ENCODE measurements at places on chromosomes 16 and 17. TPM values are rescaled to one million over a fixed set of nuclear protein-coding genes. Genes with fewer than 3 reads are reported as not detected.

DNA sequence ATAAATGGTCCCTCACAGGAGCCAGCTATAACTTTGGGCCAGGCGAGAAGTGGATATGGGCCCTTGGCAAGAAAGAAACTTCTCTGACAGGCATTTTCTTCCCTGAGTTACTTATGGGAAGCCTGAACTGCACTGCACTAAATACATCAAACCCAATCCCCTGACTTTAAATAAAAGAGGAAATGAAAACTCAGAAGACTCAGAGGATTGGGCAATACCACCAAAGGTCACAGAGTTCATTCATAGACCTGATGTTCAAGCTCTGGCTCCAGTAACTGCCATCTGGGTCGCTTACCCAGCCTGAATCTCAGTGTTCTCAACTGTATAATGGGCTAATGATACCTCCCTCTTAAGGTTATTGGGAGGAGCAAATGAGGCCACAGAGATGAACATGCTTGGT is 815 bp downstream of the KRT35 start:
- no peaks in the 10 kb centered on the region for H3K4me1 ChIP-seq
- no peaks in the 10 kb centered on the region for H3K36me3 ChIP-seq
- no peak overlapping the region for H3K4me3 ChIP-seq
- H3K27me3 ChIP-seq = no peaks in the 10 kb centered on the region
- no peak overlapping the region for H3K27ac ChIP-seq
- no peak for DNase-seq

DNA sequence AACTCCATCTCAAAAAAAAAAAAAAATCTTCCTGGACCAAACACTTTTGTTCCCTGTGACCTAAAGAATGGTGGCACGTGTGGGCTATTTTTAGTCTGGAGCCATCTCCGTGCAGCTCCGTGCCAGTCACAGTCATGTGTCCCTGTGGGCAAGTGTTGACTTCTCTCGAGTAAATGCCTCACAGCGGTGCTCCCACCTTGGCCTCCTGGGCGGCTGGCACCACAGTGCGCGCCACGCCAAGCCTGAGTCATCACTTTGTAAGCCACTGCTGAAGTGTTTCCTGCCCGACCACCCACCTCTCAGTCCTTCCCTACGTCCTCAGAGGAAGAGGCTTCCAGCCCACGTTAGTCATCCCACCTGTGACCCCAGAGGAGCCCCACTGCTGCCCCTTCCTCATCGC is 10.9 kb upstream of the HEXD start:
- no peak overlapping the region for H3K27ac ChIP-seq
- no peak for DNase-seq
- H3K27me3 ChIP-seq = no peaks in the 10 kb centered on the region
- no peak overlapping the region for H3K4me3 ChIP-seq
- H3K4me1 ChIP-seq = no peaks in the 10 kb centered on the region

Gene CX3CL1
- total RNA-seq = 3.5 TPM

DNA sequence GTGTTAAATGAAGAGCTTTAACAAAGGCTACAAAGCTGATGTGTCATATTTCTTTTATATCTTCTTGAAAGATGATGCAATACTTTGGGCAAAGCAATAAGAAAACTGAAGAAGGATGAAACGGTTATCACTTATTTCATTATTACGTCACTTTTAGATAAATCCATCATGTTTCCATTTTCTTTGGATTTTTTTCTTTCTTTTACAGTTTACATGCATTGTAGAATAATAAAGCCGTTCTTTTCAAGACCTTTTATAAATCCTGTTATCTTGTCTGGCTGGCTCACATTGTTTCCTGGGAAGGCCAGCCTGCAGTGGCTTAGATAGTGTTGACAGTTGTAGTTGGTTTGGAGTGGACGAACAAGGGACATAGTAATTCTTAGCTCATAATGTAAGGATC is 28.9 kb downstream of the TANC2 start:
- no peaks in the 10 kb centered on the region for H3K36me3 ChIP-seq
- no peaks in the 10 kb centered on the region for H3K27me3 ChIP-seq
- H3K27ac ChIP-seq = no peak overlapping the region
- DNase-seq = no peak
- H3K4me3 ChIP-seq = no peak overlapping the region

DNA sequence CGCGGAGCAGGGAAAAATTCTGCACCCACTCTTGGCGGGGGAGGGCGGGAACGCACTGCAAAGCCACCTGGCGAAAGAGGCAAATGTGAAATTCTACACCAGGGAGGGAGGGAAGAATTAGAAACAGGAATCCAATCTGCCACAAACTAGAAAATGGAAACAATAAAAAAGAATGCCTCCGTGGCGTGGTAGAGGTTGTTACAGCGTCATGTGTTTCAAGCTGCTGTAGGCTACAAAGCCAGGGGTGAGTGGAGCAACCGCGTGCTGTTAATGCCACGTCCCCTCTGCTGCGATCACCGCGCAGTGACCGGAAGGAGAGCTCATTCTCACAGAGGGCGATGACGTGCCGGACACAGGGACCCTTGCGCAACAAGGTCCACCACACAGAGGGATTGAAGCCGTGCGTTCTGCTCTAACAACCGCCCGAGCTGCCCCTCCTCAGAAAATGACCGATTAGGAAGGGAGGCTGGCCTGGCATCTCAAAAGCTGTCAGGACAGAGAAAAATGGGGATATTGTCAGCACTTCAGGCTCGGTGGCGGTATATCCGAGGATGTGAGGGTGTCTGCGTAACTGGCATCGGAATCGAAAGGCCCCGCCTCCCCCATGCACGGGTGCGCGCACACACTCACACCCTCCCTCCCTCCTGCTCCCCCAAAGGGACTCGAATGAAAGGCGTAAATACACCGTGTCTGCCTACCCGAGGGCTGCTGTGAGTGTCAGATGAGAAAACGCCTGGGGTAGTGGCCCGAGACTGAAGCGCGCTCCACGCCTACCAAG is 70.8 kb upstream of the TNRC6C start:
- no peaks in the 10 kb centered on the region for H3K36me3 ChIP-seq
- H3K27me3 ChIP-seq = no peaks in the 10 kb centered on the region
- peaks cover 10% of the 10 kb centered on the region for H3K4me1 ChIP-seq
- peak overlapping the region; percentile 65 for H3K27ac ChIP-seq
- DNase-seq = peak; percentile 96

DNA sequence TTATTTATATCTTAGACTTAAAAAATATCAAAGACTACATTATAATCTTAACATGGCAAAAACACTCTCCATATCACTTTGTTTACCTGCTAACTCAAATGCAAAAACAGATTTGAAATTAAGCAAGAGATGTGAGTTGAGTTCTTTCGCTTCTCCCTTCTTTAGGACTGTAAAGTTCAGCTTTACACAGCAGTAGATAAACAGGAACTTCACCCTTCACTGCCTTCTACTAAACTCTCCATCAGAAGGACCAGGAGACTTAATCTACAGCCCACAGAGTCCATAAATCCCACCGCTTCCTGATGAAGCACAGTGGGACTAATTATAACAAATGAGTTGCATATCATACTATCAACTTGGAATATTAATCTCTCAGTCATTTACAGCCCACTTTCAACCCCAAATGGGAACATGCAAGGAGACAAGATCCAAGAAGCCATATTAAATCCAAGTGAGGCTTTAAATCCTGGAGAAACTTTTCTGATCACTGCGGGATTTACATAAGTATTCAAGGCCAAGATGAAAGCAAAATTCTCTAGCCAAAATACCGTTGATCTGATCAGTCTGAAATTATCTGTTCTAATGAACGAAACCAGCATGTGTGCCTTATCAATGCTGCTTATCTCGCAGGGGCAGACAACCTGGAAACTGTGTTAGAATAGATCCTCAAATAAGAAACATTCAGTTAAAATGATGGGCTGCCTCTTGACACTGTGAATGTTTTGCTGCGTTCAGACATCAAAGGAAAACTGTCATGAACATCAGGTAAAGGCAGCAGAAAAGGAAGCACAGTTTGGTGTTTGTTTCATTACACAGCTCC is 1.6 kb downstream of the AMFR start:
- DNase-seq = no peak
- H3K36me3 ChIP-seq = no peaks in the 10 kb centered on the region
- H3K27ac ChIP-seq = peak overlapping the region; percentile 89
- H3K4me1 ChIP-seq = peaks cover 25% of the 10 kb centered on the region

Gene OMG
- 0.71 TPM for total RNA-seq

Gene TEKT5
- not detected for total RNA-seq

- no peaks in the 10 kb centered on the region for H3K36me3 ChIP-seq
- H3K27me3 ChIP-seq = no peaks in the 10 kb centered on the region
- peak; percentile 86 for DNase-seq
These were observed 197.7 kb upstream of the CIBAR2 start for GRCh38 chr16:85309656-85310587.

DNA sequence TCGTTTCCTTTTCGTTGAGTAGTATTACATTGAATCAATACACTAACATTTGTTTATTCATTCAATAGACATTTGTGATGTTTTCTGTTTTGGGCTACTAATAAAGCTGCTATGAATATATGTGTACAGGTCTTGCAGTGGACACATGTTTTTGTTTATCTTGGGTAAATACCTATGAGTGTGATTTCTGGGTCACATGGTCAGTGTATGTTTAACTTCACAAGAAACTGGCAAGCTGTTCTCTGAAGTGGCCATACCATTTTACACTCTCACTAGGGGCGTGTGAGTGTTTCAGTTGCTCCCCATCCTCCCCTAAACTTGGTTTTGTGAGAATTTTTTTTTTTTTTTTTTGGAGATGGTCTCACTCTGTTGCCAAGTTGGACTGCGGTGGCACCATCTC is 35.0 kb downstream of the PKD1L3 start:
- no peak for DNase-seq
- H3K4me3 ChIP-seq = no peak overlapping the region

Gene SLC47A1
- 0.83 TPM for total RNA-seq

- no peak overlapping the region for H3K27ac ChIP-seq
- no peaks in the 10 kb centered on the region for H3K27me3 ChIP-seq
- no peak for DNase-seq
- peaks cover 20% of the 10 kb centered on the region for H3K4me1 ChIP-seq
These were observed 222.1 kb downstream of the SOX9 start for GRCh38 chr17:72342627-72343527.

DNA sequence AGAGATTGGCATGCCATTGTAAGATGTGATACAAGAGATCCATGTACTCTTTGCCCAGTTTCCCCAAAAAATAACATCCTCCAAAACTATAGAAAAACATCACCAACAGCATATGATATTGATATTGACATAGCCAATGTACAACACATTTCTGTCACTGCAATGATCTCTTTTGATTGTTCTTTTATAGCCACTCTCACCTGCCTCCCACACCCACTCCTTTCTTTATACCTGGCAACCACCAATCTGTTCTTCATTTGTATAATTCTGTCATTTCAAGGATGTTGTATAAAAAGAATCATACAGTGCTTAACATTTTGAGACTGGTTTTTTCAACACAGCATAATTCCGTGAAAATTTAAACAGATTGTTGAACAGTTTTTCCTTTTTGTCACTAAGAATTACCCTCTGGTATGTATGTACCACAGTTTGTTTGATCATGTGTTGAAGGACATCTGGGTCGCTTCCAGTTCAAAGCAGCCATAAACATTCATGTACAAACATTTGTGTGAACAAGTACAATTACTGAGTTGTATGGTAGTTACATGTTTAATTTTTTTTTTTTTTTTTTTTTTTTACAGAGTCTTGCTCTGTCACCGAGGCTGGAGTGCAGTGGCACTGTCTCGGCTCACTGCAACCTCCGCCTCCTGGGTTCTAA is 9.9 kb downstream of the KRTAP9-1 start:
- H3K36me3 ChIP-seq = no peaks in the 10 kb centered on the region
- H3K4me1 ChIP-seq = no peaks in the 10 kb centered on the region
- no peak overlapping the region for H3K4me3 ChIP-seq
- H3K27ac ChIP-seq = no peak overlapping the region

- H3K27me3 ChIP-seq = peaks cover 8% of the 10 kb centered on the region
- DNase-seq = no peak
- H3K36me3 ChIP-seq = no peaks in the 10 kb centered on the region
- no peak overlapping the region for H3K4me3 ChIP-seq
These were observed 44.5 kb upstream of the MEOX1 start for GRCh38 chr17:43706235-43706634.

All from sigmoid colon (tissue), 7 donors.